Left hindlimb (tissue), 1 donor: ENCODE measurements at places on chromosomes 1 and 21.

GRCh38 chr1:235102259-235102582 lies 26.4 kb downstream of the TOMM20 start:
- no peak for DNase-seq

GRCh38 chr1:98903726-98904125 lies 100.9 kb downstream of the PLPPR5 start:
- no peak for DNase-seq

GRCh38 chr1:177744906-177745305 lies 225.0 kb downstream of the SEC16B start:
- no peak for DNase-seq

DNA sequence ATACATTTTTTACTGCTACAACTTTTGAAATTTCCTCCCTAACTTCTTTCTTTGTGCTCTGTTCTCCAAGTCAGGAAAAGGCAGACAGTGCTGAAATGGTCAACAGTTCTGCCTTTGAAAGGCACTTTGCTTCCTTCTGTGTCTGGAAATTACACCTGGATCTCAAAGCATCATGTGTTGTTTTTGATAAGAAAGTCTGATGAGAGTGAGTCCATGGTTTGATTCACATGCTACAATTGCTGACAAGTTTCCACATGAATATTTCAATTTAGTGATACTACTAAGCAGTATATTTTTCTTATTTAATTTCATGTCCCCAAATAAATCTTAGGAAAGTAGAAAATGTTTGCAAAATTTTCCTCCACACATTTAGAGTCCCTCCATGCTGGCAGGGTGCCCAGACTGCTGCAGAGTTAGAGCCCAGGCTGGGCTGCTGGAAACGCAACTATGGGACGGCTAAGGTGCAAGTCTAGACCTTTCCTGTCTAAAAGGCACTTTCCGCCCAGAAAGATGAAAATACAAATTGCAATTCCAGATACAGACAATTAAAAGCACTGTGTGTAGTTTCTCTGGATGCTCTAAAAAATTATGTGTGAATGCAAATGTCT lies 96.6 kb upstream of the RUNX1 start:
- peak; percentile 48 for DNase-seq

DNA sequence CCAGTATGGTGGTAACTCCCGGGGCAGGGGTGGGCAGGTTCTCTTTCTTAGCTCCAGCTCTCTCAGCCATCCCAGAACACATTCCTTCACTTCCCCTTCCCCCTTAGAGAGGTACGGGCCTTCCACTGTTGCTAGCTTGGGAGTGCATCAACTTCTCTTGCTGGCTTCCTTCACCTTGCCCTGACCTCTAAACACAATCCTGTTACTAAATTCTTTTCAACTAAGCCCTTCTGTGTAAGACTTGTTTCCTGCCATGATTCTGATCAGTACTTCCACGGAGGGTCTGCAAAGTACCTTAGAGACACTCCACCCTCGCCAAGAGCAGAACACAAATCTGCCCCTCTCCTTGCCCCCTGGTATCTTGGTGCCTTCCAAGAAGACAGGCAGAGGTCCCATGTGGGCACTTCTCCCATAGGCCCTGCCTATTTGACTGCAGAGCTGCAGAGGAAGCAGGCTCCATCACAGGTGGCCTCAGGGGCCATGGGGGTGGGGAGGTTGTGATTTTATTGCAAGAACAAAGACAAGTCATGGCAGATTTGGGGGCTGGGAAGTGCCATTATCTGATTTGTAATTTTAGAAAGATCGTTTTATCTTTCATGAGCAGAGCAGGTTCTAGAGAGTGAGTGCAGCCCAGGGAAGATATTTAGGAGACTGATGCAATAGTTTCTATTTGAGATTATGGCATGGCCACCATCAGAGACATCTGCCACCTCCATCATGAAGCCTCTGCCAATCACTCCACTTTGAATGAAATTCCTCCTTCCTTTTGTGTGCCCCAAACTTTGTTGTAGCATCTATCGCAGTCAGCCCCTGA lies 182.5 kb upstream of the JUN start:
- DNase-seq: no peak

DNA sequence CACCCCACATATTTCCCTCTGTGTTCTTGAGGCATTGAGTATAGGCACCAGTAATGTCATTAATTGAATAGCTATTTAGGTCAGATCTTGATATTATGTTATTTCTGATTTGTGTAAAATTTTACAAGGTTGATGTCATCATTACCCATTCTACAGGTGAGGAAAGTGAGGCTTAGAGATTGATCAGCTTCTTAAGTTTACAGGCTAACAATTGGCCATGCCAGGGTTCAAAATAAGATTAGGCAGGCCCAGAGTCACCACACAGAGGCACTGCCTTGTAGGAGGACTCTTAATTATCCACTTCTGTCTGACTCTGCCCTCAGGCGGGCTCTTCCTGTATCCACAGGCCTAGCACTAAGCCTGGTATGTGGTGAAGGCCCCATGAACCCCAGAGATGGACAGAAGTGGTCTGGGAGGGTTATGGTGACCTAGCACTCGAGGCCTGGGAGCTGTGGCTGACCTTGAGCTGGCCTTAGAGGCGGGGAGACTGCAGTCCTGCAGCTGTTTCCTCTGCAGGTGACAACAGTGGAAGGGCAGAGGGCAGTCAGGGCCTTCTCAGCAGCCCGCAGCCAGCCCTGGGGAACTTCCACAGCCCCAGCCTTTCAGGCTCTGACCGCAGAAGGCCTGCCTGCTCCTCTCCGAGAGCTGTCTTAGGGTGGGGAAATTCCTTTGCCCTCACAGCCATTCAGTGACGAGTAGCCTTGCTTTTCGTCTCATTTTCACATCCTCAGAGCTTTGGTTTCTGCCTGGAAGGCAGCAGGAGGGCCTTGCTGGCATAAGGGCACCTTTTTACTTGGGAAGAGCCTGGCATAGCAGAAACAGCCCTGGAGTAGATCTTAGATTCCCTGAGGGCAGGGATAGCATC lies 12.2 kb downstream of the ZDHHC18 start:
- DNase-seq: no peak
